ENCODE measurements at places on chromosomes 1 and 21. TPM values are rescaled to one million over a fixed set of nuclear protein-coding genes. Genes with fewer than 3 reads are reported as not detected.

- DNase-seq = no peak
Observed at GRCh38 chr1:22490309-22490708, 38.7 kb downstream of the ZBTB40 start.

The XCL1 gene
- not detected for polyA plus RNA-seq

The S100A3 gene
- 0.63 TPM for polyA plus RNA-seq

GRCh38 chr1:203558064-203558760 is 64.3 kb downstream of the OPTC start:
- peak; percentile 29 for DNase-seq

DNA sequence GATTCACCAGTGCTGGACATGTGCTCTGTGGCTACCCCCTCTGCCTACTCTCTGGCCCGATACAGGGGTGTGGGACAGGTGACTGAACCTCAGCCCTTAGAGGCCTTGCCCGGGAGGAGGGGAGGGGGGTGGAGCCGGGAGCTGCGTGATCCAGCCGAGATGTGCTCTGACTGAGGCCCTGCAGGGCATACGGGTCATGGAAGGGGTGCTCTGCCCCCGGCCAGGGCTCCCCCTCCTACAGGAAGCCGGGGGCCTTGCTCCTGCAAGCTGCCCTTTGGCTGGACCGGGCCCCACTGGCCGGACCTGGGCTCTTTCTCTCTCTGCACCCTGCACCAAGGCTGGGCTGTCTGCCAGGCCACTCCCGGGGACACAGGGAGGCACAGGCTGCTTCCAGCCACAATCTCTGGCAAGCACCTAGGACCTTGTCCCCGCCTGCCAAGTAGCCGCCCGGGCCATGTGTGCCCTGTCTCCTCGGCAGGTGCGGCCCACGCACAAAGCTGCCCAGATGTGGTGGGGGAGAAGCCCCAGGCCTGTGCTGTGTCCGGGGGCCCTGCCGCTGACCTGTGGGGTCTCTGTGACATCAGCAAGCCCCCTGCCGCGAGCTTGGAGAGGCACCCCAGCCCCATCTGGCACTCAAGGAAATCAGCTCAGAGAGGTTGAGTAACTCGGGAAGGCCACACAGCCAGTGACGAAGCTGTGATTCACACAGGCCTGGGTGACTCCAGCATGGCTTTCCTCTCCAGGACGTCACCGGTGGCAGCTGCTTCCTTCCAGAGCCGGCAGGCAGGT is 1.5 kb downstream of the SCNN1D start:
- no peak for DNase-seq

The ARHGEF2 gene
- 396 TPM for polyA plus RNA-seq

DNA sequence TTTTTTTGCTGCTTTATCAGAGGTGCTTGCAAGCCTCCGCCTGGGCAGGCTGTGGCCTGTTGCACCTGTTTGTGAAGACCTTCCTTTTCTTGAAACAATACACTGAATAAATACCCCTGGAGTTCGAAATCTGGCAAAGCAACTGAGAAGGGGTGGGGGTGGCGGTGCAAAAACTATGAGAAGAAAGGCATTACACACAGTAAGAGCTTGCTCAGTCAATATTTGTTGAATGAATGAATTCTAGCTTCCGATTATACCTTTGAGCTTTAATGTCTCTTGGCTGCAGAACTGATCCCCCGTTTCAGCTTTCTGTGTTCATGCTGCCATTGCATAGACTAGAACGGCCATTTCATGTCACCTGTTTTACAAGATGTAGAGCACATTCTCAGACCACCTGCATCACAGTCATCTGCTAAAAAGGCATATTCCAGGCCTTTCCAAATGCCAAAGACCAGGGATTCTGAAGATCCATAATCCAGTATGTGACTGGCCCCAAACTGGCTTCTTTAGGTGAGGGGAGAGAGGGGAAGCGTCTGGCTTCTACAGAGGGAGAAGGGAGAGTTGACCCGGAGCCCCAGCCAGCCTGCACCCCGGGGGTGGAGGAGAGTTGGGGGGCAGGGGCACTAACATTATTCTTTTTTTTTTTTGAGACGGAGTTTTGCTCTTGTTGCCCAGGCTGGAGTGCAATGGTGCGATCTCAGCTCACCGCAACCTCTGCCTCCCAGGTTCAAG is 111.5 kb downstream of the ETS2 start:
- DNase-seq = no peak

The NUP210L gene
- polyA plus RNA-seq = not detected

The DMRTA2 gene
- polyA plus RNA-seq = not detected

- no peak for DNase-seq
Observed at GRCh38 chr21:20720623-20721022, 277.6 kb upstream of the NCAM2 start.

- DNase-seq = no peak
Observed at GRCh38 chr1:184860985-184861754, 106.5 kb upstream of the EDEM3 start.

The ASAP3 gene
- polyA plus RNA-seq = 46.7 TPM

DNA sequence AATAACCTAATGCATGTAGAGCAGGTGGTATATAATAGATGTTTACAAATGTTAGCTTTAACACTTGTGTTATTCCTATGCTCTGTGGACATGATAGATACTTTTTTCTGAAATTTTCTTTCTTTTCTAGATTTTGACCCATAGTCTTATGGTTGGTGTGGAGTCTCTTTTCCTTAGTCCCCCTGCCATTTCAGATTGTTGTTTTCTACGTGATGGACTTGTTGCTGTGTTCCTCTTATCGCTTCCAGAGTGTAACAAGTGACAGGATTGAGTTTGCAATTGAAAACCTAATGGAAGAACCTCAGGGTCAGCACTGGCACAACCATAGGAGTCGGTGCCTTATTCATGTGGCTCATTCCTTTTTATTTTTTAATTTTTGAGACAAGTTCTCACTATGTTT is 136.4 kb downstream of the HHAT start:
- no peak for DNase-seq

DNA sequence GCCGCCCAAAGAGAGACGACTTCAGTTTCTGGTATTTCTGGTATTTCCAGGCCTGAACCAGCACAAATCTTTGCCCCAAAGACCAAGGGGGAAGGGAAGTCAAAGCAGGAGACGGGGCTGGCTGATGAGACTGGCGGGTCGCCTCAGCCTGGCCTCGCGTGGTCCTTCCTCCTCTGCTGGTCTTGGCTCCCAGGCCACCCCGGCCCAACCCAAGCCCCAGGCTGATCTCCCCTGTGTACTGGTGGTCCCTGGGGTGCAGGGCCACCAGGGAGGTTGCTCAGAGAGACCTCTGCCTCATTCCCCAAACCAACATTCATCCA is 19.9 kb downstream of the WNT4 start:
- DNase-seq = no peak

DNA sequence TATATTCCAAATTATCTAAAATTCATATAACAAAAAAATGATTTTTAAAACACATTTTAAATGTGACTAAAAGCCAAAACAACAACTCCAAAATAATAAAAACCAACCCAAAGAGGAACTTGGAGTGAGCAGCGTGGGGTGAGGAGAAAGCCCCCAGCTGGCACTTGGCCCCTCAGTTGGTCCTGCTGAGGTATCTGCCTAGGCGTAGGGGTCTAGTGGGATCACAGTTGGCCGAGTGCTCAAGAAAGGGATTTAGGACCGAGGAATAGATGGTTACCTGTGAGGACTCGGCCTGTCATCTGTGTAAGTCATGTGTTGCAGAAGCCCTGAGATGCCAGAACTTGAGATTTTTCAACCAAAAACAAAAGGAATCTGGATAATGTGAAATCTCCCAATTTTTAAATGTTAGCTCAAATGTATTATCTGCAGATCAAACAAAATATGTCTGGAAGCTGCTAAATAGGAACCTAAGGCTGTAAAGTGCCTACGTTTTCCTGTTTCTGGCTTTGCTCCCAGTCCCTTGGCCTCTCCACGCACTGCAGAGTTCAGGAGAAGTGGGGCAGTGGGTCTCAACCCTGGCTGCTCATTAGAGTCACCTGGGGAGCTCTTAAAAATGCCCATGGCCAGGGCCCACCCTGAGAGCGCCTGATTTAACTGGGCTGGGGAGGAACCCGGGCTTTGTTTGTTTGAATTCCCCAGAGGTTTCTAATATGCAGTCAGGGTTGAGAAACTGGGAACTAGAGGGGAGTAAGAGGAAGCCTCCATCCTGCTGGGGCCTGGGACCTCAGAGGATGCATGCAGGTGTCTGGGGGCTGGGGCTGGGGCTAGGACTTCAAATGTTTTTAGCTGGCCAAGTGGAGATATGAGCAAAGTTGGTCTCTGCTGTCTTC is 38.5 kb upstream of the LDLRAP1 start:
- no peak for DNase-seq

DNA sequence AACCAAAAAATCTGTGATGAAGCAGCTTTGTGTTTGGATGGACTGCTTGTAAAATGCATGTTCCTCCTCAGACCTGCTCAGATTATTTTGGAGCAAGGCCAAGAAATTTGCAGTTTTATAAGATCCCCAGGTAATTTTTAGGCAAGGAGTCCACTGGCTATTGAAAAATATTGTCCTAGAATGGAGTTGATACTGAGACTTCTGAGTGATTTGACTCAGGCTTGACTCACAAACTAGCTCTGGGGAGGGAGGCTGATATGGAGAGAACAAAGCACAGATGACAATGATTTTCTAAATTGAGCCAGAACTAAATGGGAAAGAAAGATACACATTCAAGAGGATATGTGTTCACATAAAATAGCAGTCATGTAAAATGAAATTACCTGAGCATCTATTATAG is 36.7 kb downstream of the AGL start:
- no peak for DNase-seq

GRCh38 chr1:43849670-43850069 is 83.9 kb upstream of the ARTN start:
- DNase-seq = no peak

DNA sequence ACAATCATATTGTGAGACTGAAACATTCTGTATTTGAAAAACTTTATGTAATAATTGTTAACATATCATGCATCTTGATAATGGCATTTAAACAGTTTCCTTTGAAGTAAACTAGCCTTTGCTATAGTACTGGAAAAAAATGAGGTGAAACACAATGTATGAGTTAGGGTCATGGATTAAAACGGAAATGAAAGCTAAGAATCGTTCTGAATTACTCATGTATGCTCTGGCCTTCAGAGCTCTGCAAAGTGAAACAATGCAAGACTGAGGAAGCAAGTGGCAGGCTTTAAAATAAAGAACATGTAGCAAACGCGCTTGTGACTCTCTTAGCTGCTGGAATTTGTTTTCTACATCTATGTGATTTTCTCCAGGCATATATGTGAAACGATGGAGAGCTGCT is 317.1 kb downstream of the DPYD start:
- DNase-seq = no peak
